H9 (cell line): ENCODE measurements at places on chromosomes 6 and 20.
A peak's percentile ranks its signal among the peaks of the same experiment; 100 is the strongest.

DNA sequence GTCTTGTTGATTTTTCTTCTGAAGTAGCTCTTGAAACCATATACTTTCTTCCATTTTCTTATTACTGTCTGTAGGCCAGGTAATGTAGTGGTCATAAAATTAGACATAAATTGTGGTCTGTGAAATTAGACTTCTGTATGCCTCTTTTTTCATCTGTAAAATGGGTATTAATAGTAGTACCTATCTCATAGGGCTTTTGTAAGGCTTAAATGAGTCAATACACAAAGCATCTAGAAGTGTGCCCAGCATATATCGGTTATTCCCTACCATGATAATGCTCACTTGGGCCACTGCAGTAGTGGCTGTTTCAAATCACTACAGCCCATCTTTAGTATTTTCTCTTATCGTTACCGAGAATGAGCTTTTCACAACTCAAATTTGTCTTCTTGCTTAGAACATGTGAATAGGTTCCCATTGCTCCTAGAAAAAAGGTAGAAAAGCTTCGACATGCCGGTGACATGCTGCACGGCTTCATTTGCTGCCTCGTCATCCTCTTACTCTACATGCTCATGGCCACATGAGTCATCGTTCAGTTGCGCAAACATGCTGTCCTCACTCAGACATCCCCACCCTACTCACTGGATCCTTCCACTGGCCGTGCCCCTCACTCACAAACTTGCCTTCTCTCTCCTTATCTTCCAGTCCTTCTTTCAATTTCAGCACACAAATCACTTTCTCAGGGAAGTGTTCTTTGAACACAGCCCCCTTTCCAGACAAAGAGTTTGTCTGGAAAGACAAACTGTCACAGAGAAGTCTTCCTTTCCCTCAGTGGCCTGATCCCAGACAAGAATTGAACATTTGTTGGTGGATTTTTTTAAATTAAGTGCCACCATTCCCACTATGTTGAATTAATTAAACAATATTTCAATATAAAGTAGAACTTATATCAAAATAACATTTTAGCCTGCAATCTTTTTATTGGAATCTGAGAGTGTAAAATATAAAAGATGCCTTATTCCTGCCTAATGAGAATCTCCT is 32.2 kb upstream of the ERVFRD-1 start:
- DNase-seq: no peak

DNA sequence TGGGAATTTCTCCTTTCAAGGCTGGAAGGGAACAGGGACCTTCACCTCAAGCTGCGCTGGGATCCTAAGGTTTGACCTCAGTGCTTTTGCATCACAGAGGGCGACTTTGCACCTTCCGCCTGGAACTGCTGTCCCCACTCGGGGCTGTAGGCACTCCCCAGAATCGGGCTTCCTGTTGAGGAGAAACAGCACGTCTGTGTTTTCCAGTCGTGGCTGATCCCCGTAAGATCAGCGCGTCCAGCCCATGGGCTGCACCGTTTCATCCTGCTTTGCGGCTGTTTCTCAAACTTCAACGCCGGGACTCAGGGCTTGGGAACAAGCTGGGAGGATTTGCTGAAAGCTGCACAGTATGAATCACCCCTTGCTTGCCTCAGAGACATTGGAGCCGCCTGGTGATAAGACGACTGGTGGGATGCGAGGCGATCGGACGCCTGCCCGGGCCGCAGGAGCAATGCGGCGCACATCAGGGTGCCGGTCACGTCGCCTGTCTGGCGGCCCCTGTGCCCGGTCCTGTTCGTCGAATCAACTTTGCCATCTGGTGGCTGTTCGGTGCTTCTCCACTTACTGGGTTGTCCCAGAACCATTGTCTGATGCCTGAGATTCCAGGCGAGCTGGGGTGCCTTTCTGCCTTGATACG is 53.6 kb upstream of the FRMD1 start:
- DNase-seq: peak; percentile 85

DNA sequence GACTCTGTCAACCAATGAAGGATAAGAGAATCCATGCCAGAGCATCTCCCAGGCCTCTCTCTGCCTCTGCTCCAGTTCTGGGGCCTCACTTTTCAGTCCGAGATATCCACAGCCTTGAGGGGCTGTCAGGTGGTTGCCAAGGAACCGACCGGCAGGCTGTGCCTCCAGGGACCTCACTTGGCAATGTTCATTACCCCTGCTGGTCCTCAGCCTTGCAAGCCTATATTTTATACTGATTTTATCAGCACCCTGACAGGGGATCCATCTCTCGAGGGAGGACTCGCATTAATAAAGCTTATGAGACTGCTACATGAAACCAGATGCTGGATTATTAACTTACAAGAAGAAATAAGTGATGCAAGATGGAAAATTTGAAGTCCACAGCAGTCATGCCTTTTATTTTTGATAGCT is 39.9 kb downstream of the TMC2 start:
- DNase-seq: no peak

DNA sequence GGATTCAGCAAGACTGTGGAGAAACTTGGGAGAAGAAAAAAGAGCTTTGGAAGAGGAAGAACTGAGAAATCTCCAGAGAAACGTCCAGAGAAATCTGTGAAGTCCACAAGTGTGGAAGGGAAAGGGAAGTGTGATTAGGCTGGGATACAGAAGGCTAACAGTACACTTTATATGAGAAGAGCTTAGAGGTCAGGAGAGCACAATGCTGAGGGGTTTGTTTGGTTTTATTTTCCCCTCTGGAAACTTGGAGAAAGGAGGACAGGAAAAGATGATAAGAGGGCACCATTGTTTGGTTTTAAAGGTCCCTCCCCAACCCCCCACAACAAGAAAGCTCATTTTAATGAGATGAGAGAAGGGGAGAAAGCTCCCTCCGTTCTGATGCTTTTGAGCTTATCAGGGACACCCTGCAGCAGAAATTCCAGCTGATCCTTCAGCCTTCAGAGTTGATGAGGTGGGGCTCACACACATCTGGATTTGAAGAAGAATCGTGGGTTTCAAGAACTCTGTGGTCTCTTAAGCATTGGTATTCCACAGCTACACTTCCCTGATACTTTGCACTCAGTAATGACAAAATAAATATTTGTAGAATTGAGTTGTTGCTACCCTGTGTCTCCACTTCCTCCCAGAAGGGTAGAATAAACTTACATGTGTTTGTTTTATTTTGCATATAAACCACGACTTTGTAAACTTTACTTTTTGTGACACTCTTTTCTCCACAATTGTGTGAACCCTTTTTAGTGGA is 1.9 kb downstream of the NT5E start:
- no peak for DNase-seq

- DNase-seq: no peak
These were observed 196.1 kb downstream of the JARID2 start for GRCh38 chr6:15441981-15442380.

DNA sequence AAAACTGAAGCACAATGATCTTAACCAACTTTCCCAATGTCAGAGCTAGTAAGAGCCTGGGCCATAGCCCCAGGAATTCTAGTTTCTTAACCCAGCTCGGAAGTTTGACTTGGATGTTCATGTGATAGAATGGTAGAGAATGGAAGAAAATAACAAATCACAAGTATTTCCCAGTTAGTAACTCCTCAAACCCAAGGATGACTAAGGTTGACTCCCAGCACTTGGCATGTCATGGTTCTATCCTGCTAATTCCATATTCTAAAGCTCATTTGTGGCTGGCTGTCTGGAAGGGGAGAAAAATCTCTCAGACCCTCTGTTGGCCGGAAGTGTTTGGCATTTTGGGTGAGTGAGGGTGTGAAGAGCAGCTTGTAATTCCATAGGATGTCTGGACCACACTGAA is 248.7 kb downstream of the RFPL4B start:
- no peak for DNase-seq

- no peak for DNase-seq
These were observed 714 bp downstream of the AIF1 start for GRCh38 chr6:31615748-31616147.

DNA sequence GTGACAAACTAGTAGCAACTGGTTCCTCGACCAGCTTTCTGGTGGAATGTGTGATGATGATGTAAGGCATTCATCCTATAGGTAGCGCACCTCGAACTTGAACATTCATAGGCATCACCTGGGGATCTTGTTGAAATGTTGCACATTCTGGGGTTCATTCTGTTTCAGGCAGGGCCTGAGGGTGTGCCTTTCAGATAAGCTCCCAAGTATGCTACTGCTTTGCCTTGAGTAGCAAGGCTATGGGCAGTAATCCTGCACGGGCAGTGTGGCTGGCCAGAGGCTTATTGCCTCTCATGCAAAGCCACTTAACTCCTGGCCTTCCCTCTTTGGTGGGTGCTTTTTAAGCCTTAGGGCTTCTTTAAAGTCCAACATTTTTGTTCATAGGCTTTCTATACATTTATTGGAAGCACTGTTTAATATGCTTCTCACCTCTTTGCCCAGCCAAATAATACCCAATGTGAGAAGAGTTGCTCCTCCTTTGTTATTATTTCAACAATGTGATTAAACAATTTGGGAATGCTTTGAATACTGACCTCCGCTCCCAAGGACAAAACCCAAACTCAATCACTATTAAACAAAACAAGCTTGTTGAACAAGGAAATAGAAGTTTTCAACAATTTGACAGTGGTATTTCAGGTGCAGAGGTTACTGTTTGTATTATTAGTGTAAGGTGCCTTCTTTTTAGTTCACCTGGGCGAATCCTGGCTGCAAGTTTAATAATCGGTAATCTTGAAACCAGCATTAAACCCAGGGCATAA is 57.5 kb downstream of the JARID2 start:
- no peak for DNase-seq

- no peak for DNase-seq
These were observed 67.7 kb downstream of the ANKRD6 start for GRCh38 chr6:89500611-89501010.

- DNase-seq: no peak
These were observed 807 bp downstream of the SNHG17 start for GRCh38 chr20:38434301-38434741.

- DNase-seq: peak; percentile 62
These were observed 17.2 kb downstream of the ZBTB2 start for GRCh38 chr6:151374036-151374683.

GRCh38 chr6:109301418-109301817 is 80.8 kb downstream of the CD164 start:
- DNase-seq: no peak

DNA sequence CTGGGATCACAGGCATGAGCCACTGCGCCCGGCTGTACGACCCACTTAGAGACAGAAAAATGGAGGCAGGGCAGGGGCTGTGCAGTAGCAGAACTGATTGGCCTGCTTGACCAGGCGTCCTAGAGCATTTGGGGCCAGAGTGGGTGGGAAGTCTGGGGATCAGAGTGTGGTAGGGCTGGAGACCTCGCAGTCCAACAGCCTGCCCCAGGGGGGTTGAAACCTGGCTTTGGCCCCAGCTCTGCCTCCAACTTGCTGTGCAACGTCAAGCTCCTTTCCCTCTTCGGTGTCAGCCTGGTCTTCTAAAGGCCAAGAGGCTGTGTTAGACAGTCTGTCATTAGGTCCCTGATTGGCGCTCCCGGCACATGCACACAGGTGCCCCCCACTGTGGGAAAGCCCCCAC is 15.3 kb upstream of the SPDEF start:
- no peak for DNase-seq

DNA sequence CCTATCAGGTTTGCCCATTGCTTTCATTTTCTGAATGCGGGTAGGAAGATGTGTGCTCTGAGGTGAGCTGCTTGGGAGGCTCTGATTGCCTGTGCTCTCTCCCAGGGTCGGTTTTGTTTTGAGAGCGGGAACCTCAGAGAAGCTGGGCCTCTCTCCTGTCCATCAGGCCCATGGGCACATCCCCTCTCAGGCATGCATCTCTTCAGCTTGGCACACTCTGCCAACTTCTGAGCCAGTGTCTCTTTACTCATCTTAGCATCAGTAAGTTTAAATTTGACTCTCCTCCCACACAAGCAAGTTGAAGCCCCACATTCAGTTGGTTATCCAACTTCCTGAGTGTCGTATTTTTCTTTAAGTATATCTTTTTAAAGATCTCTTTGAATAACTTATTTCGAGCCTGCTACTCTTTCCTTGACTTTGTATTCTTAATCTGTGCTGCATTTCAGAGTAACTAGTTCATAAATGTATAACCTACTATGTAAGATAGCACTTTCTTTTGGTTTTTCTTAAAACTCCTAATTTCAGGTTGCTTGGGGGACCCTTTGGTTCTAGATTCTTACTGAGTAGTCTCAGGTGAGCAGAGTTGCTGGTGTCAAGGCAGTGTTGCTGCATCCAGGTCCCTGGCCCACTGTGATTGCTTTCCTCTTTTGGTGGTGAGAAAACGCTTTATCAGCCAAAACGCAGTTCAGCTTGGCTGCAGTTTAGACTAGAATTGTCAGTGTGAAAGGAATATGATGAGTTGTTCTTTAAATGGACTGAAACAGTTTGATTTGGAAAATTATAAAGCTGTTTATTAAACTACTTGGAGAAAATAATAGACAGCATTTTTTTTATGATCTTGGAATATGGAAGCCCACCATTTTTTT is 54.8 kb downstream of the SNX9 start:
- DNase-seq: no peak

GRCh38 chr6:101114703-101115102 is 233.6 kb upstream of the ASCC3 start:
- no peak for DNase-seq

- DNase-seq: no peak
These were observed 14.0 kb upstream of the GSTA4 start for GRCh38 chr6:53009056-53009455.

- no peak for DNase-seq
These were observed 104.0 kb downstream of the TFAP2A start for GRCh38 chr6:10310826-10311225.

- no peak for DNase-seq
These were observed 3.6 kb downstream of the JARID2 start for GRCh38 chr6:15249371-15250019.

DNA sequence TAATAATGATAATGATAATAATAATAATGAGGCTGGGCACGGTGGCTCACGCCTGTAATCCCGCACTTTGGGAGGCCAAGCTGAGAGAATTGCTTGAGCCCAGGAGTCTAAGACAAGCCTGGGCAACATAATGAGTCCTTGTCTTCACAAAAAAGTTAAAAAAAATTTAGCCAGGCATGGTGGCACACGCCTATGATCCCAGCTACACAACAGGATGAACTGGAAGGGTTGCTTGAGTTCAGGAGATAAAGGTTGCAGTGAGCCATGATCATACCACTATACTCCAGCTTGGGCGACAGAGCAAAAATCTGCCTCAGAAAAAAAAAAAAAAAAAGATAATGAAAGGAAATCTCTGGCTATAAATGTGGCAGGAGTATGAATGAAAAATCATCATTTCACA is 213.4 kb downstream of the HIVEP2 start:
- DNase-seq: no peak

GRCh38 chr6:25623879-25624278 is 28.1 kb upstream of the SCGN start:
- DNase-seq: no peak

- DNase-seq: no peak
These were observed 211.1 kb downstream of the PLCB4 start for GRCh38 chr20:9279918-9280401.
